ENCODE measurements at places on chromosomes 2 and 18. TPM values are rescaled to one million over a fixed set of nuclear protein-coding genes. Genes with fewer than 3 reads are reported as not detected.

The CREG2 gene
- total RNA-seq = not detected

The TGFA gene
- 9.1 TPM for total RNA-seq

The REG1B gene
- not detected for total RNA-seq

The CNDP1 gene
- total RNA-seq = not detected

The ARHGAP15 gene
- 19.2 TPM for total RNA-seq

The VIT gene
- total RNA-seq = 0.32 TPM

The ANO7 gene
- total RNA-seq = 2.1 TPM

The IL36RN gene
- not detected for total RNA-seq

The DAW1 gene
- not detected for total RNA-seq

The COL6A3 gene
- 119 TPM for total RNA-seq

Measured in upper lobe of right lung (tissue), 1 donor.